ENCODE measurements at places on chromosomes 1 and 21. TPM values are rescaled to one million over a fixed set of nuclear protein-coding genes. Genes with fewer than 3 reads are reported as not detected.

The FMO4 gene
- 15.1 TPM for polyA plus RNA-seq

The TCEA3 gene
- 52.5 TPM for polyA plus RNA-seq

DNA sequence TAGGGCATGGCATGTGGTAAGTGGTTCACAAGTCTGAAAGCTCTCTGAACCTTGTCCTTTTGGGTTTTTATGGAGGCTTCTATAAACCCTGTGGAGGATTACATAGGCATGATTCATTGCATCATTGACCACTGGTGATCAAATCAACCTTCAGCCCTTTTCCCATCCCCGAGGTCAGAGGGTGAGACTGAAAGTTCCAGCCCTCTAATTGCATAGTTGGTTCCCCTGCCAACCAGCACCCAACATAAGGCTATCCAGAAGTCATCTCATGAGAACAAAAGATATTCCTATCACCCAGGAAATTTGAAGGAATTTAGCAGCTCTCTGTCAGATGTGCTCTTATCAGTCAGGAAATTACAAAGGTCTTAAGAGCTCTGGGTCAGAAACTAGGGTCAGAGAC is 89.5 kb upstream of the ARTN start:
- no peak for DNase-seq

- DNase-seq, result no peak
These were observed 14.4 kb downstream of the MEGF6 start for GRCh38 chr1:3596663-3597598.

The MUTYH gene
- 40.1 TPM for polyA plus RNA-seq

All from renal pelvis (tissue), 12 donors.